ENCODE measurements at places on chromosomes 4 and X.

GRCh38 chr4:160184884-160185283 lies 1082.0 kb downstream of the RAPGEF2 start:
- no peak for DNase-seq

DNA sequence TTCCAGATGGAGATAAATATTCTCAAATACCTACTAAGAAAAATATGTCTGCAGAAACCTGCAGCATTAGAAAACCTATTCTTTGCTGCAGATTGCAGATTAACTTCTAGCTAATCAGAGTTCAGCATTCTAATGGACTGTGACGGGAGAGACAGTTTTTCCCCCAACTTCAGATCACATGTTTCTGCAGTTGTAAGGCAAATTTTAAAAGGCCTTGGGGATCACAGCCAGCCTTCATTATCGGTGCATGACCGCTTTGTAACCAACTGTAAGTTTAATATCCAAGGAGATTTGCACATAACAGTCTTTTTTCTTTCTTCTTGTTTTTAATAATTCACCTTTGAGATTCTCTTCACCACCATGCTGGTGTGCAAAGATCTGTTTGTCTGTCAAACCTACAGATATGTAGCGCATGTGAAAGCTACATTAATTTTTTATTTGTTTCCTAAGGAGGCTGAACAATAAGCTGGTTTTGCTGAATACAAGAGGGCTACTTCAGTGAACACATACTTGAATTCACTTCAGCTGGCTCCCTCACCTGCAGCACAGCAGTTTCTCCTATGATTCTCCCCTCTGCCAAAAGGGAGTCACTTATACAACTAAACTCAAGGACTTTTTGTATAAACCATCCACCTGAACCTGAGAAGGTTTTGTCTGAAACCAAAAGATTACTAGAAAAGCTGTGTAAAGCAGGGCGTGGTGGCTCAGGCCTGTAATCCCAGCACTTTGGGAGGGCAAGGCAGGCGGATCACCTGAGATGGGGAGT lies 488.5 kb downstream of the RPA4 start:
- DNase-seq, result no peak

DNA sequence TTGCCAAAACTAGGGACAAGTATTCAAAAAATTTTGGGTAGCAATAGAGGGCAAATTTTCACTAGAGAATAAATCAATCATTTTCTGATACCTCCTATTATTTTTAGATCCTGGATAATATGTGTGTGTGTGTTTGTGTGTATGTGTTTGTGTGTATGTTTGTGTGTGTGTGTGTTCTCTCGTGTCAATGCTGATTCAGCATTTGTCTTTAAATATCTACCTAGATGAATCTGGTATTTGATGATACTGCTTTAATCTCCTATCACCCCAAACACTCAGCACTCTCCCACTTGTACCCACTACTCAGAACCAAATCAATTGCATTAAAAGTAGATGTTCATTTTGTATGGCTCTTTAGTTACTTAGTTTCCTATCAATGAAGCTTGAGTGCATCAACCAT lies 101.3 kb upstream of the NPFFR2 start:
- no peak for DNase-seq

DNA sequence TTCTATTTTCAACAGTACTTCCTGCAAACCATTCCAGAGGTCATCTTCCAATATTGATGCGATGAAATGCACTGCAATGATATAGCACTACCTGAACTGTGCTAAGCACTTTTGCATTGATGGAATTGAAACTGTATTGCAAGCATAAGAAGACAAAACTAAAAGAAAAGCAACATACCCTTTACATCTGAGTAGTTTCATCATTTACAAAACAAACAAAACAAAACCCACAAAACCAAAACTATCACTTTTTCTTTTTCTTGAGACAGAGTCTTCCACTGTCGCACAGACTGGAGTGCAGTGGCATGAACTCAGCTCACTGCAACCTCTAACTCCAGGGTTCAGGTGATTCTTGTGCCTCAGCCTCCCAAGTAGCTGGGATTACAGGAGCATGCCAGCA lies 120.1 kb upstream of the NAP1L5 start:
- DNase-seq, result no peak

DNA sequence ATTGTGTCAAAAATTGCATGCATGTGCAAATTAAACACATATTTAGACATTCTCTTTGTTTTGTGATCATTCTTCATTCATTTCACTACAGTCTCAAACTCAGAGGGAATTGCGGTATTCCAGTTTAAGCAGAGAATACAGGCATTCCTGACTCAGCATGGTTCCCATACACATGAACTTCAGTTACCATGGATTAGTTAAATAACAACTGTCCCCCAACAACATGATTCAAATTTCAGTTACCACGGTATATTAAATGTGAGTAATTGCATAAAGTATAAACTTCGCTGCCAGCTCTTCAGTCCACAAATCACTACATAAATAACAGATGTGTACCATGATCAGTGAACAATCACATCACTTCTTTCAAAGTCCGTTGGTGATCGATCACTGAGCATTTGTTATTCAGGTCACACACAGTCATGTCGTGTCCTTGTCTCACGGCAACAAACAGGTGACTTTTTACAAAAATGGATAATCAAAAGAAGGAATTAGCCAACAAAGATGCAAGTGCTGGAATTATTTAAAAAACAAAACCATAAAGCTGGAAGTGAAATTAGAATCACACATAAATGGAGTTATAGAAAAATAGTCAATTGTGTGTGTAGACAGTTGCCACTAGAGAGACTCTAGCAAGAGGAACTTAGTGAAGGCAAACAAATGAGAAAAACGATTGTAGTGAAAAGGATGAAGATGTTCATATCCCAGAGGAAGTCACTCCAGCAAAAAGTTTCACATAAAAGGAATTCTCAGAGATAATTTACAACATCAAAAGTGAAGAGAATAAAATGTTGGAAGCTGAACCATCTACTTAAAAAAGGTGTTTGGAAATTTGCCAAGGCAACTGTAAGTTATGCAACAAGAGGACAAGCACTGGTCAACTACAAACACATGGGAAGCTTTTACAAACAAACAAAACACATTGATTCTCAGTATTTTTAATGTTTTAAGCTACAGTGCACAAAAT lies 138.6 kb upstream of the SMARCAD1 start:
- DNase-seq, result no peak

DNA sequence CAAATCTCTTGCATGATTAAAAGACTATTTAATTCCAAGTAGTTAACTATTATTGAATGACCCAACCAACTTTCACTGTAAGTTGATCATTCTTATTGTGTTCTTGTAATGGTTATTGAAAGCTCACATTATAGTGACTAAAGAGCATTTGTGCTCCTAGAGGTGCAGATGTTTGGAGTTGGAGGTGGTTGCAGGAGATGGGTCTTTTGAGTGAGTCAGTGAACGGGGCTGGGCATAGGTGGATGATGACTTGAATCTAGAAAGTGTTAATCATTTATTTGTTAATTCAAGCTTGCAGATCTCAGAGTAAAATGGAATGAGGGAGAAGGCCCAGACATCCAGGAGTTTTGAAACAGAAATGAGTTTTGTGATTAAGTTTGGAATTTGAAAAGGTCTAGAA lies 13.7 kb downstream of the NWD2 start:
- no peak for DNase-seq

GRCh38 chrX:42715701-42716262 lies 62.2 kb downstream of the PPP1R2C start:
- no peak for DNase-seq

DNA sequence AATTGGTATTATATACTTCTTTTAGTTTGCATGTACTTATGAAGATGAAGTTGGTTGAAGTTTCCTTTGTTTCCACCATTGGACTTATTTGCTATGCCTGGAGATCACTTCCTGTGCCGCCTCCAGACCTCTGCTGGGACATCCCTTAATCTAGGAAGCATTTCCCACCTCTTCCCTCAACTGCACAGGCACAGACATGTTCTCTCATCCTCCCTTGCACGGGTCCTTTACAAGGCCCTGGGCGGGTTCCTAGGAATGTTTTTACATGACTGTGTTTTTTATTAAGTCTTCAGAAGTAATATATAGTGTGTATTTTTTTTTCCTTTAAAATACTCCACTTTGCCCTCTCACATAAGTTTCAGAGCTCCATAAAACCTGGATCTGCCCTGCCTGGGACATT lies 51.0 kb downstream of the TMEM131L start:
- no peak for DNase-seq

DNA sequence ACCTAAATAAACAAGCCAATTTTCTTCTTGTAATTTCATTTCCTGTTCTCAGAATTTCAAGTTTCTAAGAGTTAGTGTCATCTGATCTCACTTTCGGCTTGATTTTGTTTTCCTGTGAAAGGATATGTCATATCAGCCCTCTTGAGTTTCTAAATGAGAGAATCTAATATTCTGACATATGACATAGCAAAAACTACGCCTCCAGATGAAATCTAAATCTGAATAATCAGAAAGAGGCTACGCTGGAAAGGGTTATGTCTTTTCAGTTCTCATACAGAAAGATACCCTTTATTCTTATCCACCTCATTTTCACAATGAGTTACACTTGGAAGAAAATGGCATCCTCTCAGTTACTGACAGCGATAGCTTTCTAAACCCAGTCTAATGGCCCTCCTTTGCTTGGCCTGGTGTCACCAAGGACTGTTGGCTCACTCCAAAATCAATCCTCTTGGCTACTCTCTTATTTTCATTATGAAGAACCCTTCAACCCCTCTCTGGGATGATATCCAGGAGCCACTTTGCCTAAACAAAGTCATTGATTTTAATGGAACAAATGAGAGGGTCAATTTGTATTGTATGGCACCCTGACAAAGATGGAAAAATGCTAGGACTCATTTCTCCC lies 65.6 kb downstream of the ASB9 start:
- DNase-seq, result no peak
